ENCODE measurements at places on chromosomes 3 and 15.

DNA sequence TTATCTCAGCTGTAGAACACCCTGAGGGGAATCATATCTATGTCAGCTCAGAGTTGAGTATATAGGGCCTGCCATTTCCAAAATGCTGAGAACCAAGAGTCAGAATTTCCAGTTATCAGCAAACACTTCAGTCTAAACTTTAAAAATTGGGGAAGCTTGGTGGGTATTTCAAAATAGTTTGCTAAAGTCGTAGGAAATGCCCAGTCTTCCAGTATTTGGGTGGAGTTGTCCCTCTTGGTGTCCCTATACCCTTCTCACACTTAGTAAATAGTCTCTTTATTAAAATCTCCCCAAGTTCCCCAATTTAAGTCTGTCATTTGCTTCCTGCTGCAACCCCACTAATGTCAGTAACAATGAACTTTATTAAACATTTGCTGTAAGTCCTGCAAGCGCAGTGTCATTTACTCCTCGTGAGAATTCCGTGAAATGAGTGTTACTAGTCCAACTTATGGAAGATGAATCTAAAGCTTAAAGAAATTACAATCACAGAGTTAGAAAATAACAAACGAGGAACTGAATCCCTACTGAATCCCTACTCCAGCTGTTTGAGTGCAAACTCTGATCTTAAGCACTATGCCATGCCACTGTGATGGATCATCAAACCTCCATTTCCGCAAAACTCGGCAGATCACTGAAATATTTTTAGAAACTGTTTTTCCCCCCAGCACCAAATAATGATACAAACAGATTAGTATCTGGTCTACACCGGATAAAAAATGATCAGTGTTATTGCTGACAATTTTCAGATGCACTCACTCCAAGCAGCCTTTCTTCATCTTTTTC, 341.7 kb upstream of the PROK2 start:
- no peak for DNase-seq

GRCh38 chr15:76162784-76163456, 103.1 kb downstream of the TMEM266 start:
- peak; percentile 19 for DNase-seq

- no peak for DNase-seq
Observed at GRCh38 chr3:193831495-193832455, 238.8 kb downstream of the OPA1 start.

GRCh38 chr3:152375546-152375945, 106.8 kb downstream of the MBNL1 start:
- DNase-seq = peak; percentile 66

GRCh38 chr15:70538278-70538677, 225.1 kb downstream of the UACA start:
- peak; percentile 6 for DNase-seq

DNA sequence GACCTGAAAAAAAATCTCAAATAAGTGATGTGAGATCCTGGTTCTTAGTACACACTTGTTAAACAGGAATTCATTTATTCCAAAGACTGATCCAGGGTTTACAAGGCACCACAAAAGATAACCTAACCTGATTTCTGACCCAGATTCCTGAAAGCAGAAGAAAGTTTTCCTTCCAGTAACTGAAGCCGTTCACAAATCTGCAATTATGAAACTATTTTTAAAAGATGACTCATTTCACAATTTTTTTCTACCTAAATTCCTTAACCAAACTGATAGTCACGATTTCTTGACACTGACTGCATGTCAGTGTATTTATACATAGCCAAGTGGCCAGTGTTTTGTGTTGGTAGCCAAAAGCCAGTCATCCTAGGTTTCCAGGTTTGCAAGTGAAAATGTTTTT, 17.1 kb downstream of the SLC9A9 start:
- DNase-seq = peak; percentile 40

DNA sequence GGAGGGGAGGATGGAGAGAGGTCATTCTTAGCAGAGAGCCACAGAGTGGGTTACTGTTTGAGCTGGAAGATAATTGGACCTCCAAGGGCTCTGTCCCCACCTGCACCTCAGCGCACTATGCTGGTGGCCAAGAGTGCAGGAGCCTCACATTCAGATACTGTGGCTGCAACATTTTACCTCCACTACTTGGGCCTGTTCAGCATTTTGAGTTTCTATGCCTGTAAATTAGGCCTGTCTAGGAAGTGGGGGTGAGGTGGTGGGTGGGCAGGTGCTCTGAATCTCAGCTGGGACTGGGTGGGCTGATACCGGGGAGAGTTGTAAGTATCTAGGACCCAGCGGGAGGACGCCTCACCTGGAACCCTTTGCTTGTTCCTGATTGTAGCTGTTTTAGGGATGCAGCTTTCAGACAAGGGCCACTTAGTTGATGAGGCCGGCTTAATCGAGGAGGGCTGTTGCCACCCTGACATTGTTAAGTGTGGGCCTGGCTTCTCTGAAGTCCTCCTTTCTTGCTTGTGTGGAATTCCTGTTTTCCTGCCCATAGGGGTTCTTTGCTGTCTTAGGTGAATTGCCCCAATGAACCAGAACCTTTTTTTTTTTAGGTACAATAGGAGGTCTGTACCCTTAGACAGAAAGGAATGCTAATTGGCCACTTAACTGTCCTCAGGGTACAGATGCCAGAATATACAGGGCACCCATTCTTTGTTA, 83.8 kb downstream of the SMAD3 start:
- DNase-seq = no peak

DNA sequence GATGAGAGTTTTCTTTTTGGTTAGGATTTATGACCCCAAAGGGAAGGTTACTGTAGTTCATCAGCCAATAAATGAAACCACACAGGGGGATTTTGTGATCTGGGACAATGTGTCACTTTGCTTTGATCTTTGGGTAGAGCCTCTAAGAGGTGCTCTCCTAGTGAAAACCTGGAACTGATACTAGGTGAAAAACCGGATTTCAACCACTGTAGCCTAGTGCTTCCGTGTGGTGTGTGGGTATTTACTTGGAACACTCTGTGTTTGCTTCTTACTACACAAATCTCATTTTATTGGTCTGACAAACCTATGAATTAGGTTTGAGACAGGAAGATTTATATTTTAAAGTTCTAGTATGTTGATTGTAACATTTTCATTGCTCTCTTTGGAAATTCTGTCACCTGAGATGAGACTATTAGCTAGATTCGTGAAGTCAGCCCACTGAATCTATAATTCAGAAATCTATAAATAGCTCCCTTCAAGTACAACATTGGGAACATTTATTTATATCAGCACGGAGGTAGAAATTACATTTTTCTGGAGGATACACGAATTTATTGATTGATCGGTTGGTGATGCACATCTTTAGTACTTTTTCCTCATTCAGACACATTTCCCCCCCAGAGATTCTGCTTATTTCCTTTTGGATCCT, 119.8 kb downstream of the AKAP13 start:
- DNase-seq = no peak

- DNase-seq = no peak
Observed at GRCh38 chr3:97969541-97969940, 2.7 kb downstream of the RIOX2 start.

- DNase-seq = no peak
Observed at GRCh38 chr15:88693191-88693590, 54.4 kb downstream of the ISG20 start.

GRCh38 chr3:164929642-164930041, 148.7 kb downstream of the SI start:
- no peak for DNase-seq

GRCh38 chr15:70636540-70637165, 126.7 kb downstream of the UACA start:
- DNase-seq = peak; percentile 38

- peak; percentile 95 for DNase-seq
Observed at GRCh38 chr15:48674876-48675275, 29.4 kb upstream of the FBN1 start.

GRCh38 chr3:169868369-169868768, 1.4 kb downstream of the LRRC31 start:
- no peak for DNase-seq

DNA sequence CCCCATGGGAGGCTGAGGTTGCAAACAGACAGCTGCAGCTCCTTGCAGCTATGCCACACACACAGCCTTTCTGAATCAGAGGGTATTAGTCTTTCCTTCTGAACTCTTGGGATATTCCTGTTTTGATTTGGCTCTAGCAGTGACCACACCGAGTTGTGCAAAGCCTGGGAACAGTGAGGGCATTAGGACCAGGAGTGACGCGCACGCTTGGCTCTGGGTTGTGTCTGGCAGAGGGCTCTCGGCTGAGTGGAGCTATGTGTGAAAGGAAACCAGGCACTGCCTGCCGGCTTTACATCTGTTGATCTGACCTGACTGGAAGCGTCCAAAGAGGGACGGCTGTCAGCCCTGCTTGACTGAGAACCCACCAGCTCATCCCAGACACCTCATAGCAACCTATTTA, at the start of gene GALNT15:
TSS of gene GALNT15 (plus strand) at position 292 of the 400 bp plus-strand sequence. CDS start 472 bp downstream, outside the sequence.
- DNase-seq = peak; percentile 98

DNA sequence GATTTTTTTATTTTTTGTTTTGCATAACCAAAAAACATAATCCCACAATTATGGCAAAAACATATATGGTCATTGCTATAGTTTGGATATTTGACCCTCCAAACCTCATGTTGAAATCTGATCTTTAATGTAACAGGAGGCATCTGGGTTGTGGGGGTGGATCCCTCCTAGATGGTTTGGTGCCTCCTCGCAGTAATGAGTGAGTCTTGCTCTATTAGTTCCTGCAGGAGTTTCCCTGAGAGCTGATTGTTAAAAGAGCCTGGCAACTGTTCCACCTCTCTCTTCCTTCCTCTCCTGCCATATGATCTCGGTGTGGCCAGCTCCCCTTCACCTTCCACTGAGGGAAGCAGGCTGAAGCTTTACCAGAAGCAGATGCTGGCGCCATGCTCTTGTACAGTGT, 33.2 kb upstream of the TRIM59 start:
- DNase-seq = no peak

- no peak for DNase-seq
Observed at GRCh38 chr3:37474901-37475331, 300.5 kb upstream of the LRRFIP2 start.

GRCh38 chr3:133532951-133533350, 40.5 kb upstream of the CDV3 start:
- DNase-seq = peak; percentile 64

DNA sequence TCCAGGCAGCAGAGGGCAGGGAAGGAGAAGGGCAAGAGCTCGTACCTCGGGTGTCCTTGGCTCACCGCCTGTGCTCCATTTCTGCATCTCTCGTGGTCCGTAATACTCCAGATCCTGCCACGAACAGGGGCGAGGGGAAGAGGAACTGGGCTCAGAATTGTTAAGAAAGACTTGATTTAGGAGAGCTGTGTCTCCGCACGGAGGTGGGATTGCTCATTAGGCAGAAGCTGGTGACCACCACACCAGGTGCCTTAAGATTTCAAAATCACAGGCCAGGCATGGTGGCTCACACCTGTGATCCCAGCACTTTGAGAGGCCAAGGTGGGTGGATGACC, 37.2 kb upstream of the BDH1 start:
- no peak for DNase-seq

- peak; percentile 75 for DNase-seq
Observed at GRCh38 chr3:55157731-55158130, 229.9 kb upstream of the LRTM1 start.

- DNase-seq = no peak
Observed at GRCh38 chr3:184741798-184742675, 30.2 kb upstream of the MAGEF1 start.

- DNase-seq = no peak
Observed at GRCh38 chr3:178088963-178089362, 447.3 kb upstream of the KCNMB2 start.

GRCh38 chr3:150875548-150875947, 29.7 kb downstream of the MINDY4B start:
- DNase-seq = no peak

GRCh38 chr3:126911162-126912026, 71.5 kb upstream of the PLXNA1 start:
- peak; percentile 97 for DNase-seq

DNA sequence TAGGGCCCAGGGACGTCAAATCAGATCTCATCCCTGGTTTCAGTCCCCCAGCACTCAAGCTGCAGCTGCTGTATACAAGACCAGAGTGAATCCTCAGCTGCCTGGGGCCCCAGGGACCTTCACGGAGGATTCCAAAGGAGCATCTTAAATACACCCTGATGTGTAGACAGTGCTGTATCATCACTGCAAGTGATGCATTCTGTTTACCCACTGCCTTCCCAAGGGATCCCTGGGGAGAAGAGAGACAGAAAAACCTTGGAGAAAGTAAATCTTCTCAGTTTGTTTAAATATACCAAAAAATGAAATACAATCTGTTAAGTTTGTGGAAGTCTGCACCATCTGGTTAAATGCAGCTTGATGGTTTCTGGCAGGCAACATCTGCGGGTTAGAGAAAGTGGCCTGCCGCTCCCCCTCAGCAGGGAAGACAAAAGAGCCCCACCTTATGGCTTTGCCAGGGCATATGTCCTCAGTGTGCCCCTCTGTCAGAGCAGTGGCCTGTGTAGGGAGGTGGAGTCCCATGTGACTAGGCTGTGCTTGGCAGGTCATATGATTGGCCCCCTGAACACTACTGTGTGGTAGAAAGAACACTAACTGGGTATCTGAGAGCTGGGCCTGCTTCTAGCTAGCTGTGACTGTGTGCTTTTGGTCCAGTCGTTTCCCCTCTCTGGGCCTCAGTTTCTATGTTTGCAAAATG, 222.2 kb upstream of the TRIM42 start:
- DNase-seq = no peak

DNA sequence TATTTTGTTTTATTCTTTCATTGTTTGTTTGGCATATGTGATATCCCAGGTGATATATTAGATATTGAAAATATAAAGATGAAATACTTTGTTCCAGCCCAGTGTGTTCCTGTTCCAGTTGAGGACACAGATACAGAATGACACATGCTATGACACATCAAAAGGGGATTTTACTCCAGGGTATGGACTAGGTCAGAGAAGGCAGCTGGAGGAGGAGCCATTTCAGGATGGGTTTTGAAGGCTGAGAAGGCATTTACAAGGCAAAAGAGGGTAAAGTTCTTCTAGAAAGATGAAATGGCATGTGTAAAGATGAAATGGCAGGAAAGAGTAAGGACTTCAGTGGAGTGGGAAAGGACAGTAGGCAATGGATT, 163.8 kb downstream of the ZIC1 start:
- peak; percentile 9 for DNase-seq

GRCh38 chr3:61631108-61631769, 69.9 kb downstream of the PTPRG start:
- DNase-seq = no peak

DNA sequence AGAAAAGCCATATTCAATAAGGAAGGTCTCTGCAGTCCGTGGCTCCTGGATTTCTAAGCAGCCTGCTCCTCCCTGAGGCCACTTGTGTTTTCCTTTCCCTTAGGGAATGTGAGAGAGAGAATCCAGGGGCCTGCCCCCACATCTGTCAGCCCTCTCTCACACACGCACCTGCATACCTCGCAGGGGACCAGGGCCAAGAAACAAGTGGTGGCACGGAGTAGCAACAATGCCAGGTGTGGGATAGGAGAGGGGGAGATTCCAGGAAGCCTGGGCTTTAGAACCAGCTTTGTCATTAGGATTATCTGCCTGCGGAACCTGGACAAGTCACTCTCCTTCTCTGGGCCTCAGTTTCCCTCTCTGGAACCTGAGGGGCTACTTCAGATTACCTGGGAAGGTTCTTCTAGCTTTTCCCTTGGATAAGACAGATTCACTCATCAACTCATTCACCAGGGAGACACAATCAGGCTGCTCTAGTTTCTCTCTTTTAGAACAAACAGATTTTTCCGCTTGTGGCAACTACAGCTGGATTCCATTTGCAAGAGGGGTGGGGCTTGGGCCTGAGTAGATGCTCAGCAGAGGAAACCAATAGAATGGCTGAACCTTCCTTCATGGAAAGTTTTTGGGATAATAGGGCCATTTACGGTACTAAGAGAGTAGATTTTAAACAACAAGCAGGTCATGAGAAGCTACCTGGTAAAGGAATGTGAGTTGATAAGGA, 19.5 kb downstream of the BCL6 start:
- DNase-seq = no peak

- no peak for DNase-seq
Observed at GRCh38 chr3:8345398-8345797, 156.2 kb upstream of the LMCD1 start.

Data from EH (cell line).